ENCODE measurements at places on chromosomes 7 and 10. TPM values are rescaled to one million over a fixed set of nuclear protein-coding genes. Genes with fewer than 3 reads are reported as not detected.

Gene PDZD7
- 0.32 TPM for total RNA-seq

Gene PITX3
- 0.66 TPM for total RNA-seq

Gene SAP25
- 9.9 TPM for total RNA-seq

Gene GRID2IP
- 0.05 TPM for total RNA-seq

Gene OR2A14
- total RNA-seq = not detected

Gene STEAP1B
- total RNA-seq = not detected

Gene PARD3
- 2.2 TPM for total RNA-seq

Gene POM121L12
- not detected for total RNA-seq

Gene CPXM2
- total RNA-seq = not detected

Gene TAF3
- total RNA-seq = 17.7 TPM

Gene FAM200A
- 4.9 TPM for total RNA-seq

Gene ABHD11
- total RNA-seq = 14.4 TPM

Gene CFAP43
- total RNA-seq = 0.09 TPM

Gene TBC1D12
- total RNA-seq = 0.39 TPM

Gene PCLO
- total RNA-seq = not detected

Gene CYP2W1
- not detected for total RNA-seq

Gene MASTL
- total RNA-seq = 55.3 TPM

Gene ASZ1
- not detected for total RNA-seq

Gene WNT8B
- 0.40 TPM for total RNA-seq

Gene RADIL
- total RNA-seq = 0.42 TPM

Gene UTF1
- not detected for total RNA-seq

Gene PANK1
- 4.0 TPM for total RNA-seq

Gene ANKRD1
- not detected for total RNA-seq

Gene RPA3
- total RNA-seq = 109 TPM

Gene UCMA
- not detected for total RNA-seq

Gene HTR5A
- not detected for total RNA-seq

Gene HECW1
- not detected for total RNA-seq

Gene MSMB
- total RNA-seq = not detected

Gene CRPPA
- total RNA-seq = 1.0 TPM

Gene CNTNAP2
- not detected for total RNA-seq

Gene TSPAN15
- 0.85 TPM for total RNA-seq

Gene ATP5MK
- 447 TPM for total RNA-seq

Gene OPN1SW
- not detected for total RNA-seq

Gene FAM13C
- not detected for total RNA-seq

Gene GIMAP4
- total RNA-seq = 109 TPM

Gene TIMM23B
- 21.3 TPM for total RNA-seq

Gene FAM241B
- total RNA-seq = 9.6 TPM

Gene CPA2
- total RNA-seq = not detected

Gene EEPD1
- total RNA-seq = 1.3 TPM

Gene GOLGA7B
- 0.47 TPM for total RNA-seq

All from activated CD4-positive, alpha-beta T cell treated with anti-CD3 and anti-CD28 coated beads for 36 hours (primary cell).